ENCODE measurements at places on chromosomes 12 and 14.

GRCh38 chr12:89194683-89195082 is 157.6 kb downstream of the DUSP6 start:
- no peak for DNase-seq

- DNase-seq, result no peak
These were observed 128.6 kb downstream of the MED13L start for GRCh38 chr12:116148844-116149243.

DNA sequence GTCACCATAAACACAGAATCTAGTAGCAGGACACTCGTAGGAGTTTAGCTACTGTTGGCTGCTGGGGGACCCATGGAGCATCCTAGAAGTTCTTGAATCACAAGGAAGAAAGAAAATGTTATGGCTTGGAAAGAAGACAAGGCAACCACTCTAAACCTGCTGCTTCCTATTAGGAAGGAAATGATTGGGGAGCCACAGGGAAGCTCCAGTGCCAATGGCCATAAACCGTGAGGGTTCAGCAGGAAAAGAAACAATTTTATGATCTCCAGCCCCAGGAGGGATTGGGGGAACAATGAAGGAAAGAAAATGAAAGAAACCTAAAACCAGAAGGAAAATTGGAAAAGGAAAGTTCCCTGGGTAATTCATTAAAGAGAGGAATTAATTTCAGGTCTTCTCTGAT is 372.0 kb downstream of the FUT8 start:
- no peak for DNase-seq

DNA sequence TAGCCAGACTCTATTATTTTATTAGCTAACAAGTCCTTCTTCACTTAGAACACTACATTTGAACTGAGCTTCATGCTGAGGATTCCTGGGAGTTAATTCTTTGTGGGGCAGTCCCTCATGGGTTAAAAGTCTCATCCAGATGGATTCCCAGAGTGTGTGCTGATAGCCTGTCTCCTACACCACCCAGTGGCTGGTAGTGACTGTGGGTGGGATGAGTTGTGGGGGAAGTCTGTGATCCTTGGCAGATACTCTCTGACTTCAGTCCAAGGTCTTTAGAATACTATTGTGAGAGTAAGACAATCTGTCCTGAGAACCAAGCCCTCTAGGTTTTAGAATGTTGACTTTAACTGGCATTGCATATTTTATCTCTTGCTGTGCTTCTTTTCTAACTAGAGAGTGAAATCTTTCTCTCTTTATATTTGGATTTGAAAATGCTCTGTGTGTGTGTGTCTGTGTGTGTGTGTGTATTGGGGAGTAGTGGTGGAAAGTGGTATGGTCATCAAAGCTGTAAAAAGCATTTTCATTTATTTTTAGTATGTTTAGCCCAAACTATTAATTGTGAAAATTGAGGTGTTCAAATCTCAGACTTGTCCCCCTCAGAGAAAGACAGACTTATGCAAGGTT is 37.3 kb downstream of the AKAP6 start:
- DNase-seq, result no peak

DNA sequence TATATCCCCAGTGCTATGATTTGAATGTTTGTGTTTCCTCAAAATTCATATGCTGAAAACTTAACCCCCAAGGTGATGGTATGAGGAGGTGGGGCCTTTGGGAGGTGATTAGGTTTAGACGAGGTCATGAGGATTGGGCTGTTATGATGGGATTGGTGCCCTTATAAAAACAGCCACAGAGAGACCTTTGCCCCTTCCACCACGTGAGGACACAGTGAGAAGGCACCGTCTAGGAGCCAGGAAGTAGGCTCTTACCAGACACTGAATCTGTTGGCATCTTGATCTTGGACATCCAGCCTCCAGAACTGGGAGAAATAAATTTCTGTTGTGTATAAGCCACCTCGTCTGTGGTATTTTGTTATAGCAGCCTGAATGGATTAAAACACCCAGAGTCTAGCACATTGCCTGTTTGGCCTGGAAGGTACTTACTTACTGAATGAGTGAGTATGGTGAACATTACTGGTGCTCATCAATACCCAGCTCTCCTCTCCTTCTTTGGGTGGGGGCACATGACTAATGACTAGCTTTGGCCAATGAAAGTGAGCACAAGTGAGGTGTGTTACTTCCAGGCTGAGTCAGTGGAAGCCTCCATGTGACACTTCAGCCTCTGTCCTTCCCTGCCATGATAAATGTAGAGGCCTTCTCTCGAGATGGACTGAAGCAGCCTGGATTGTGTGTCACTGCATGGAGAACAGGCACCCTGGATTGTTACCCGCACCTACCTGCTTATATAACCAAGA is 72.4 kb upstream of the CHST11 start:
- no peak for DNase-seq

DNA sequence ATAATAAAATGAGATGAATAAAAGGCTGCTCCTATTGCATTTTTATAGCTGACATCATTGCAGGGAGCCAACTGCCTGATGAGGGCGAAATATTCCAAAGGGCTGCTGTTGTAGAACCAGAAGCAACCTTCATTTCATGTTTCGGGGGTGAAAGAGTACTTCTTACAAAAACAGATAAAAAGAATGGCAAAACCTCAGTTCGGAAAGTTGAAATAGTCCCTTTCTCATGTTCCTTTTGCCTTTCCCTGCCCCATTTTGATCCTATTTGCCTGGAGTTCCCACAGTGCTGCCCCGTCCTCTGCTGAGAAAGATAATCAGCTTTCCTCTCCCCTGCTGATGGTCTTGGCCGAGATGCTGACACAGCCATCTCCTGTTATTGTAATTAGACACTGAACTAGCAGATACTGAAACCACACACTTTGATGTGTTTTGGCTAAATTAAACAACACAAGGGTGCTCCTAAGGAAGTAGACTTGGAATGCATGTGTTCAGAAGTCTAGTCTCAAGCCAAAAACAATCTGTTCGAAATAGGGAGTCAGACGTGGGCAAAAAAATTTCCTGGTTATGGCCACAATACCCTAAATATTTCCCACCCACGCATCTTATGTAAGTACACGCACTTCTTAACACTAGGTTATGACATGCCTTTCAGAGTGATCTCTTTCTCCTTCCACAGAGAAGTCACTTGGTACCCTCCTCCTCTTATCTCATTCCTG is 117.2 kb downstream of the PPM1H start:
- DNase-seq, result no peak

DNA sequence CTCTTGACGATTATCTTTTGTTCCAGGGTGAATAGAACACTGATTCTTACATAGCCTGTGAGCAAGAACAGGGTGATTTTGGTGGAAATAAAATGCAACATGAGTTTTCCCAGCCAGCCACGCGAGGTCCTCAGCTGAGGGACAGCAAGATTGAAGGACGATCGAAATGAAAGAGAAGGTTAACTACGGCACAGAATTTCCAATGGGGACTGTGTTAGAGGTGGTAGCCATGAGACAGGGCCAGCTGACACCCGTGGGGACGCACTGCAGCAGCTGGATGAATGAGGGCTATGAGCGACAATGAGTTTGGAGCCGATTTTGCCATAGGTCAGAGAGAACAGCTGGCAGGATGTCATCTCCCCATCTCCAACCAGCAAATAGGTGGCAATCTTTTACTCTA is 243.4 kb upstream of the PELI2 start:
- DNase-seq, result no peak

- peak; percentile 91 for DNase-seq
These were observed 117.6 kb downstream of the SCARB1 start for GRCh38 chr12:124745891-124746570.

DNA sequence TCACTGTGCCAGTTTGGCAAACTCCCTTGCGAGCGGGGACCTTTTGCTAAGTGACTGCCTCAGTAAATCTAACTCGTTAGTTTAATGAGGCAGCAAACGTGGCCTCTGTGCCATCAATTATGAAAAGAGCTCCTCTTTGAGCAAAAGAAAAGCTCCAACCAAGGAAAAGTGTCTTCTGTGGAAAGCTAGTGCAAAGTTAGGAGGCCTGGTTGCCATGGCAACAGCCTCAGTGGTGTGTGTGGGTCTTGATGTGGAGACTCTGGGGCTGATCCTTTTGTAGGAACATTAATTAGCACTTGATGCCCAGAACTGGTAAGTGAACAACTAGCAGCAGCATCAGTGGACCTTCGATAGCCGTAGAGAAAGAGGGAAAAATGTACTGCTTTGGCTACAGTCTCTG is 145.7 kb downstream of the CHST11 start:
- no peak for DNase-seq

- no peak for DNase-seq
These were observed 11.5 kb upstream of the TDRD9 start for GRCh38 chr14:103916636-103917262.

GRCh38 chr14:53006931-53007562 is 56.2 kb upstream of the FERMT2 start:
- no peak for DNase-seq

DNA sequence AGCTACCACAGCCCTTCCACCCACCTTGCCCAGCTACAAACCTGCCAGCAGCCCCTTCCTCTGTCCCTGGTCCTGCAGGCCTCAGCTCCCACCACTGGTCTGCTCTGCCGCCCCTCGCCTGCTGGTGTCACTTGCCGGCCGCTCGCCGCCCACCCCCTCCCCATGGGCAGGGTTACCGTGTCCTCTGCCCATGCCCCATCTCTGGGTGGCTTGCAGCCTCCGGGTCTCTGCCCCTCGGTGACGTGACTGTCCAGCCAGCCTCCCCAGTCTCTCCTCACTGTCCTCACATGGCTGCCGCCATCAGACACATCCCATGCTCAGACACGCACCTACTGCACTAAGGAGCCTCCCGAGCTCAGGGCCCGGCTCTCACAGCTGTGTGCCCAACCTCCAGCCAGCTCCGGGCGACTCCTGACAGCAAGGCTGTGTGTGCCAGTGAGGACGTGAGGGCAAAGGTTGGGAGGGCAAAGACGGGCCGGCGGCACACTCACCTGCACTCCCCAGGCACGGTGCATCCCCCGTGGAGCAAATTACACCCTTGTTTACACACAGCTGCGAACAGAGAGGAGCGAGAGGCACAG is 13.4 kb downstream of the JAG2 start:
- no peak for DNase-seq

DNA sequence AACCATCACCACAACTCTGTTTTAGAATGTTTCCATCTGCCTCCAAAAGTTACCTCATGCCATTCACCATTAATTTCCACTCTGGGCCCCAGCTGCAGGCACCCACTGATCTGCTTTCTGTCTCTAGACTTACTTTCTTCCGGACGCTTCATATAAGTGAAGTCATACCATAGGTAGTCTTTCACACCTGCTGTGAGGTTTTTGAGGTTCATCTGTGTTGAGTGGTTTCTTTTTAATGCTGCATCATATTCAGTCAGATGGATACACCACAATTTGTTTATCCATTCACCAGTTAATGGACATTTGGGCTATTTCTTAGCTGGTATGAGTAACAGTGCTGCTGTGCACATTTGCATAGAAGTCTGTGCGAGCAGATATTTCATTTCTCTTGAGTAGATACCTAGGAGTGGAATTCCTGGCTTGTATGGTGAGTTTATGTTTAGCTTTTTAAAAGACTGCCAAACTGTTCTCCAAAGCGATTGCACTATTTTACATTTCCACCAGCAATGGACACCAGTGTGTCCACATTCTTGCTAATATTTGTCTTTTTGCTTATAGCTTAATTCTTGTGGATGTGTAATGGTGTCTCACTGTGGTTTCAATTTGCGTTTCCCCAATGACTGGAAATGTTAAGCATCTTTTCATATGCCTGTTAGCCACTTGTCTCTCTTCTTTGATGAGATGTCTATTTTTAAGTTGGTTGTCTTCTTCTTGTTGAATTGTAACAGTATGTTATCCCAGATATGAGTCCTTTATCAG is 48.3 kb downstream of the ZFYVE21 start:
- DNase-seq, result no peak

GRCh38 chr14:59362513-59362912 is 102.7 kb downstream of the GPR135 start:
- DNase-seq, result no peak

GRCh38 chr12:49295082-49295936 is at the start of gene PRPH:
PRPH (plus strand) TSS chr12:49295147; CDS start chr12:49295201, 54 bp downstream.
- DNase-seq, result no peak

DNA sequence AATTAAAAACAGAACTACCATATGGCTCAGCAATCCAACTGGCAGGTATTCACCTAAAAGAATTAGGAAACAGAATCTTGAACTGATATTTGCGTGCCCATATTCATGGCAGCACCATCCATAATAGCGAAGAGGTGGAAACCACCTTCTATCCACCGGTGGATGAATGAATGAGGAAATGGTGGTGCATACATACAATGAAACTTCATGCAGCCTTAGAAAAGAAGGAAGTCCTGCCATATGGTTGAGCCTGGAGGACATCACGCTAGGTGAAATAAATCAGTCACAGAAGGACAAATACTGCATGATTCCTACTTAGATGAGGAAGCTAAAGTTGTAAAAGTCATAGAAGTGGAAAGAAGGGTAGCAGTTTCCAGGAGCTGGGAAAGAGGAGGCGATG is 6.6 kb downstream of the TCL1A start:
- DNase-seq, result no peak

GRCh38 chr12:6703631-6704030 is 3.0 kb upstream of the PIANP start:
- DNase-seq, result no peak

- DNase-seq, result no peak
These were observed 87.7 kb downstream of the PELI2 start for GRCh38 chr14:56205881-56206280.

DNA sequence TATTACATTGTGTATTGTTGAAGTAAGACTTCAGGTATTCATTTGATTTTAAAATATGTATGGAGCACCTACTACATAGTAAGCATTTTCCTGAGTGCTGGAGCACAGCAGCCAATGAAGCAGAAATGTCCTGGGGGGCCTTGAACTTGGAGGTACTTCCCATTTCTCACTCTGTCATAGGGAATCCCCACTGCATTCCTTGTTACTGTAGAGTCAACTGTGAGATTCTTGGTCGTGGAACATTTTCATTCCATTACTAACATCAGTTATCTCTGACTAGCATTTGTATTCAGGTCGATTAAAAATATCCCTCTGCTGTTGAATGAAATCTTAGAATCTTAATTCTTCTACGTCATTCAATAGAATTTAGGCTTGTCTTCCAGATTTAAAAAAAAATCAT is 66.7 kb downstream of the PDE3A start:
- no peak for DNase-seq

- DNase-seq, result no peak
These were observed 1487.0 kb upstream of the FLRT2 start for GRCh38 chr14:84042992-84043391.

GRCh38 chr12:63208956-63209355 is 58.0 kb upstream of the AVPR1A start:
- DNase-seq, result no peak

Measured in renal cortex interstitium (tissue), 15 donors.